Stimulated activated CD8-positive, alpha-beta memory T cell treated with anti-CD3 and anti-CD28 coated beads, Interleukin-7, amount 100 ng/mL, for 1 hour (primary cell): ENCODE measurements at places on chromosomes 2 and 18.

- no peak for DNase-seq
Observed at GRCh38 chr2:13649918-13650317, 933.2 kb downstream of the TRIB2 start.

GRCh38 chr2:119393971-119394748, 27.4 kb downstream of the DBI start:
- DNase-seq: no peak

GRCh38 chr2:156797832-156798231, 361.7 kb downstream of the GPD2 start:
- no peak for DNase-seq

DNA sequence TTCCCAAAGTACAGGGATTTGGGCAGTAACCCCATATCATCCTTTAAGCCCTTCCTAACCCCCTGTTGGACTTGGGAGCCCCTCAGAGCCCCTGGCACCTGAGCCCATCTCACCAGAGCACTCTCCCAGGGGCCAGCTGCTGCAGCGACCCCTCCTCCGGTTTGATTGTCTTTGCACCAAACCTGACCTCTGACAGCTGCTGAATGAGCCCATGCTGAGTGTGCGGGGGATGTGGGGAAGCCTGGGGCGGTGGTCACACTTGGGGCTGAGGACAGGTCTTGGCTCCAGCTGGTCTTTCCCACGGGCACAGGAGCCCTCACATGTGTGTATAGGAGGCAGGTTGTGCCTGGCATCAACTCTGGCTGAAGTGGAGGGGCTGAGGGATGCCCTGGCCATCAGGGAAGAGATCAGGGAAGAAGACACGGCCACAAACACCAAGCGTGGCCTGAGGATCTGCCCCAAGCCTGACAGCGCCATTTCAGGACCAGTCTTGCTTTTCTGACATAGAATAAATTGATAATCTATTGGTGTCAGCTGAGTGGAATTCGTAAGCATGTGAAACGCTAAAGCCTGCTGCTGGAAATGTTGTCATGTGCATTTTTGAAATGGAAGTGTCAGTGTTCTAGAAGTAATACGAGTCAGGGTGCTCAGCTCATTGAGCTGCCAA, 102.4 kb downstream of the ACKR3 start:
- DNase-seq: no peak

DNA sequence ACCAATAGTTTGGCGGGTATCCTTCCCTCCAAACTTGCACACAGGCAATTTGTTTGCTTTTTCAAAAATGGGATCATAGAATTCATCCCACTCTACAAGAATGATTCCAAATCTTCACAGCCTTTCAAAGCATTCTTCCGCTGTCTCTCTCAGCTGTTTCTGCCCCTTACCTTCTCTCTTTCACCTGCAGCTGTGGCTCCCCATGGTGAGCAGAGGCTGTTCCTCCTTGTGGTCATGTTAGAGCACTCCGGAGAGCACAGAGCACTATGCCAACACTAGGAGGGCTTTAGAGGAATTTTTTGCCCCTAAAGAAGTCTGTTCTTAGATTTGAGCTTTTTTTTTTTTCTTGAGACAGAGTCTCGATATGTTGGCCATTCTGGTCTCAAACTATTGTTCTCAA, 30.4 kb downstream of the MTHFD2 start:
- DNase-seq: no peak

- DNase-seq: no peak
Observed at GRCh38 chr2:59909147-59909546, 644.3 kb downstream of the BCL11A start.

GRCh38 chr2:232623768-232624765, 9.3 kb upstream of the EFHD1 start:
- DNase-seq: no peak

DNA sequence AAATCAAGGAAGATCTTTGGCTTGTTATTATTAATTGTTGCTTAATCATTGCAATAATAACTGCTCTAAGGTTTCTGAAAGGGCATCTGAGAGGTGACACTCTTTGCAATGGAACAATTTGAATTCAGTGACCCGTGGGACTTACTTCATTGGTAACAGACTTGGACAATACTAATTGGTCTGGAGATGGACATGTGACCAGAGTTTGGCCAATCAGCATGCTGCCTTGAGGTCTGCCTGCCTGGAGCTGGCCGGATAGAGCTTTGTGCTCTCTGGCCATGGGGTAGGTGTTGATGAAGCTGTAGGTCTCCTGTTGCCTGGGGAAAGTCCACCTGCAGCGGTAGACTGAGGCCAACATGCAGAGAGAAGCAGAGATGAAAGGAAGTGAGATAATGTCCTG, 24.0 kb upstream of the VPS4B start:
- DNase-seq: no peak

- DNase-seq: no peak
Observed at GRCh38 chr18:10522574-10522973, 3.3 kb upstream of the NAPG start.

- DNase-seq: no peak
Observed at GRCh38 chr2:65980531-65980930, 454.4 kb upstream of the MEIS1 start.

DNA sequence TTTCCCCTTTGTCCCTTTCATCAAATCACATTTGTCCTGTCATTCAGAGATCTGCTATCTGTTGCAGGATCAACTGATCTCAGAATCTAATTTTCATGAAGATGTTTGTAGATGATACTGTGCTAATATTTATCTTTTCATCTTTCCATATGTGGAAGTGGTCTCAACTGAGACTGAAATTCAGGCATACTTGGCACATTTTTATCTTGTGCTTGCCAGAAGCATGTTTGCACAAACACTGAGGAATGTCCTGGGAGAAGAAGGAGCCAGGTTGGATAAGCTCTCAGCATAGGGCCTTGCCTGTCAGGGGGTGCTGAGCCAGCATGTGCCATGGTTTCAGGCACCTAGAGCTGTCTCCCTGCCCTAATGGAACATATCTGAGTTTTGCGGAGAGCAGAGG, 24.5 kb upstream of the MMADHC start:
- DNase-seq: no peak

- DNase-seq: no peak
Observed at GRCh38 chr18:79949697-79950487, 1.6 kb downstream of the SLC66A2 start.

DNA sequence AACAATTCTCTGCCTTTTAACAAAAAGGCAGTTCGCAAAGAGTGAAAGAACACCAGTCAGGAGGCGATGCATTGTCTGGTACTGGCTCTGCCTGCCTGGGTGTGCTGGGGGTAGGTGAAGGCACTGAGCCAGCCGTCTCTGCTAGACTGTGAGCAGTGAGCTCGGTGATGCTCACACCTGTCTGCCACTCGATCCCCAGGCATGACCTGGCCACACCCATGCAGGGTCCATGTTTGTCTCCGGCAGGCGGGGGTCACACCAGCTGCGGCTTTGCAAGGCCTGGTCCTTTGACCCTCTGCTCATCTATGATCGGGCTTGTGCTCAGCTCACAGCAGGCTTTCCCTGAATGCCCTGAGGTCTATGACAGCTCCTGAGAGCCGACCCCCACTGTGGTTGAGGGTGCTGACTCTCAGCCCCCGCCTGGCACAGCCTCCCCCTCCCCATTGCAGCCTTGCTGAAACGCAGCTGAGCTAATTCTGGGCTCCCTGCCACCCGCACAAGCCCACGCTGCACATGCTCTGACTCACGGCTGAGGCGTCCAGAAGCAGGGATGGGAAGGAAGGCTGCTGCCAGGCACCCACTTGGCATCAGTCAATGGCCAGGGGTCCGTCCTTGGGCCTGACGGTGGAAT, 23.7 kb downstream of the CRACDL start:
- no peak for DNase-seq

DNA sequence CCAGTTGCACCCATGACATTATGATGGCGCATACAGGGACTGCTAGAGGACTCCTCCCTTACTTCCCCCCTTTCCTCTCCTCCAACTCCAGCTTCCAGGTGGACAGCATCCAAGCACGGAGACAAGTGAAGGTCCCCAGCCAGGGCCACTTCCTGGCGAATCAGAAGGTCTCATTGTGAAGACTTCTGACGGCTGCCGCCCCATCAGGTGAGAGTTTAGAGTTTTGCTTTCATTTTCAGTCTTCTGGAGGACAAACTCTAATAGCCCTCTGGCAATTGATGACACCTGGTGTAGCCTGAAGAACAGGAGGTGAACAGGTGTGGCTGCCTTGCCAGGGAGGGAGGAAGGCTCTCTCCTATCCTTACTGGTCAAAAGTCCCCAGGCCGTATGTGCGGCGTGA, 77.3 kb upstream of the KCNH7 start:
- DNase-seq: no peak

DNA sequence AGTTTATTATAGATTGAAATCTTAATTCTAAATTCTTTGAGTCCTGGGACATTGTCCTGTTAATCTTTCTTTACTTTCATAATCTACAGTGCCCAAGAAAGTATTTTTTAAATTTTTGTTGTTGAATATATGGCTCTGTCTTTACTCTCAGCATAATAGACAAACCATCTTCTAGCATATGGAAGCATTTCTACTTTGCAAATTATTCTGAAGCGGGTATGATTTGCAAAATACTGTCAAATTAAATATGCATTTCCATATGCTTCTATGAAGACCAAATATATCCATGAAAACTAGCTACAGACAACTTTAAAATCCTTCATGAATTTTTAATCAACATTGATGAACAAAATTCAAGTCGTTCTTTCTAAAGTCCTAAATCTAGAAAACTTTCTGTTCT, 117.2 kb downstream of the KYNU start:
- no peak for DNase-seq

DNA sequence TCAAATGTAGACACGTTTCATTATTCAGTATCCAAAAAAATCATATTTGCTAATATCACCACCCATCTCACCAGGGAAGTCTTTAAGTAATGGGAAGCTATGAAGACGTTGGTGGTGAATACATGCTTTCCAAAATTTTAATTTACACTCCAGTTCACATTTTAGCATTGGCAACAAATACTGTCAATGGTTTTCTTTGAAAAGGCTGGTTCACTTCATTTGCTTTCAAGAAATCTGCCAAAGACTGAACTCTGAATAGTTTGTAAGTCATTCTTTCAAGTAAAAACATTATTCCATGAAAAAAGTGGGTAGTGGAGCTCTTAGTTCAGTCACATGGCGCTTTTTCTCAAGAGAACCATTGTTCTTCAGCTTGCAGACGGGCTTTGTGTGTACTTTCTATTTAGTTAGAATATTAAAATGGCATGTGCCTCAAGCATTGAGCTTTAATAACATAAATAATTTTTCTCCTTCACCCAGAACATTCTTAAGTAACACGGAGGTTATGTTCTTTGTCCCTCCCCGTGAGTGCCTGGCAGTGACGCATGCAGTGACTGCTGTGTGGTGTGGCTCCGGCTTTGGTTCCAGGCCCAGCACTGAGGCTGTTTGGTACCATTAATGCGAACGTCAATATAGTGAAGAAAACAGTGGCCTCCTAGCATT, 300.0 kb upstream of the HDAC4 start:
- no peak for DNase-seq

GRCh38 chr2:240351088-240351741, 84.2 kb upstream of the GPC1 start:
- no peak for DNase-seq

- no peak for DNase-seq
Observed at GRCh38 chr2:238157506-238158017, 1.2 kb upstream of the ERFE start.

DNA sequence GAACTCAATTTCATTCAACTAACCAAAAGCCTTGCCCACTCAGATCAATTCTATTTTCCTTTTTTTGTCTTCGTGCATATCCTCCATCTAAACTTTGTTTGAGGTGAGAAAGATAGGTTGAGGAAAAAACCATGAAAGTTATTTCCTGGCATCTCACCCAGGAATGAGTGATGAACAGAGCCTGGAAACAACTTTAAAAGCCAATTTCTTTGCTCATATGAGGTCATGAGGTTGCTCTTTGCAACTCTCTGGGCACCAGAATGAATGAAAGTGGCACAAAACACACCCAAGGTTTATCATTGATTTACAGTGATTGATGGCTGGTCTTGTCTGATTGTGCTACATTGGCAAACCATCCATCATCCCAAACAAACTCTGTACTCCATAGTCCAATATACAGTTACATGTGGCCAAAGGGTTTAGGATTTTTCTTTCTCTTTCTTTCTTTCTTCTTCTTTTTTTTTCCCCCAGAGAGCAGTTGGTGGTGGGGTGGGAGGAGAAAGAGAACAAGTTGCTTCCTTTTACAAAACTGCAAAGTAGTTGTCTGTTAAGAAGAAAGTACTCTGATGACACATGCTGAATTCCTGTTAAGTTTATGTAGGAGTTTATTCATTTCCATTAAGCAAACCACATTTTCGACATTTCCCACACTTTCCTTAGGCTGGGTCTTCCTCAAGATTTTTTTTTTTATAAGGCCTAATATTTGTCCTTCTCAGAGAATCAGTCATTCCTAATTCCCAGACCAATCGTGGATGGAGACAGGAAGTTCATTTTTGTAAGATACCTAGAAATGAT, 575.9 kb upstream of the ZEB2 start:
- no peak for DNase-seq

GRCh38 chr2:82527124-82527523, 1932.0 kb downstream of the SUCLG1 start:
- no peak for DNase-seq

DNA sequence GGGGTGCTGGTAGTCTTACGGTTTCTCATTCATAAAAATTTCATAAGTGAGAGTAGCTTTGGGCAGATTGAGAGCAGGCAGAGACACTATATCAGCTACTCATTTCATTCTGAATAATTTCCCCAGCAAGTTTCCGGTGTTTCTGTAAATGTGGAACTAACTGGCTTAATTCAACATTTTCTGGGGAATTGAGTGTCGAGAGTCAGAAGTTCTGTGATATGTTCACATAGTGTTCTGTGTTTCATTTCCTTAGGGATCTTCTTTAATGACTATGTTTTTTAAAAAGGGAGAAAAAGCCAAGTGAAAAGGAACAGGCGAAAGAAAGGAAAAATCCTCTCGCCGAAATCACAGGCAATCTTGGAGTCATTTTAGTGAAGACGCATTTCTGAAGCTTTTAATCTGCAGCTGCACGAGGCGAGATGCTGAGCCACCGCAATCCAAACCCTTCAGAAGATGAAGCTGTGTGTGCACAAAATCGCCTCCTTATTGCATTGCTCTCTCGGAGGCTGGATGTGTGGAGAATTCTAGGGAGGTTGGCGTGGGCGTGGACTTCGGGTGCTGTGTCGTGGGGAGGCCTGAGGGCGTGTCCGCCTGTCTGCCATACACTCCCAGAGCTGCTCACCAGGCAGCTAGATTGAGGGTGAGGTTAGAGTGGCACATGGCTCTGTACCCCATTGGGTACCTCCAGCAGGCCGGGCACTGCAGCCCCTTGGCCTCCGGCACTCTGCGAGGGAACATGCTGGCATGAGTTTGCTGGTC, 38.4 kb upstream of the HDAC4 start:
- DNase-seq: no peak

DNA sequence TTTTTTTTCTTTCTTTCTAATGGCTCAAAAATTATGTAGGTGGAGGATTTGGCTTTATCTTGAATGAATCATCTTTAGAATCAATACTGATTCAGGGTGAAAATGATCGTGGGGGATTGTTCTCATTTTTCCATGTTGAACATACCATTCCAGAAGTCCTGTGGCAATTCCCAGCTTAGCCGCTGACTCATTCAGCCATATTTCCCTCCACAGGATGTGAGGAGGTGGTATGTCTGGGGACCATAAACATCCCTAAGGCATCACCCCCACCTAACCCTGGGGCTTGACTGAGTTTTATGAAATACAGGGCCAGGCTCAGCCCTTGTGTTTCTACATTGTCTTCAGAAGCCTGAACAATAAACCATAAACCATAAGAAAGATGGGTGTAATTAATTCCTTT, 92.7 kb upstream of the FN1 start:
- DNase-seq: no peak

- DNase-seq: no peak
Observed at GRCh38 chr2:180656455-180656847, 324.0 kb upstream of the UBE2E3 start.
